ENCODE measurements at places on chromosomes 16 and 17.

DNA sequence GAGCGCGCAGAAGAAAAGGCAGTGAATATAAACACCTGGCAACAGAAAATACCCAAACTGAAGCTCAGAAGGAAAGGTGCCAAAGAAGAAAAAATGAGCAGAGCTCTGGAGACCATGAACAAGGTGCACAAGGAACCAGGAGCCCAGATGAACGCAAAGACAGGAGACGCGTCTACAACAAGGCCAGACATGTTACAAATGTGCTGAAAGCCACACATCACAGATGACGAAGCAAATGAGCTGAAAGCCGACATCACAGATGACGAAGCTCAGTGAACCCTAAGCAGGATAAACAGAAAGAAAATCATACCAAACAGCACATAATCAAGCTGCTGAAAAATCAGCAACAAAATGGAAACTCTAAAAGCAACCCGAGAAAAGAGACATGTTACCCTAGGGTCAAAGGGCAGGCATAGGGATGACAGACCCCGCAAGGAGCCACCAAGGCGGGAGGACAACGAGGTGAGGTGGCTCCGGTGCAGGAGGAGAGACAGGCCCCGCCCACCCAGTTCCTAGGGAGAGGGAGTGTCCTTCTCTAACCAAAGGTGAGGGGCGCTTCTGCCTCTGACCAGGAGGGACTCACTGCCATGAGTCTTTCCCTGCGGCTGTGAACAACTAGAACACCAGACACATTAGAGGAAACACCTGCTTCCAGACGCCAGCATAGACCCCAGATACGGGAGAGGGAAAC is 39.1 kb downstream of the CCDC57 start:
- DNase-seq, result no peak

GRCh38 chr16:27699540-27699939 is 149.6 kb downstream of the KATNIP start:
- DNase-seq, result no peak

DNA sequence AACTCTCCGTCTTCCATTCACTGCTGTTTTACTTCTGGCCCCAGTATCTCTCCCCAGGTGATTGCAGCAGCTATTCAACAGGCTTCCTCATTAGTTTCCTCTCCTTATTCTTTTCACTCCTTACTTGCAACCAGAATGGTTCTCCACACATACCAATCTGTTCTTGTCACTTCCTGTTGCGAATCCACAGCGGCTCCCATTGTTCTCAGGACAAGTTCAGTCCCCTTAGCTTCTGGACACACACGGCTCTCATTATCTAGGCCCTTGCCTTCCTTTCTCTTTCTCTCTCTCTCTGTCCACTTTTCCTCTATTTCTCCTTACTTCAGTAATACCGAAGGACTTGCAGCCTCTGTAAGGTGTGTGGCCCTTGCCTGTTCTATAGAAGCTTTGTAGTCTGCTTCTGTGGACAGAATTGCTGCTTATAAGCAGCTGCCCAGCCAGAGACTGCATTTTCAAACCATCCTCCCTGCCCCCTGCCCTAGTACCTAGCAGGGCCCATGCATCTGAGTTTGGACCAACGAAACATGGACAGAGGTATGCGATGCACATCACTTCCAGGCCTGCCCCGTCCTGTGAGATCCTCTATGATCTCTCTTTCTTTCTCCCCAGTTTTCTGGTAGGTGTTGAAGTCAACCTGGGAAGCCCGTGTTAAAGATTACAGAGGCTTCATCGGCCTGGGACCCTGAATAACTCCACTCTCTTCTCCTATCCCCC is 45.7 kb downstream of the VAT1L start:
- no peak for DNase-seq

DNA sequence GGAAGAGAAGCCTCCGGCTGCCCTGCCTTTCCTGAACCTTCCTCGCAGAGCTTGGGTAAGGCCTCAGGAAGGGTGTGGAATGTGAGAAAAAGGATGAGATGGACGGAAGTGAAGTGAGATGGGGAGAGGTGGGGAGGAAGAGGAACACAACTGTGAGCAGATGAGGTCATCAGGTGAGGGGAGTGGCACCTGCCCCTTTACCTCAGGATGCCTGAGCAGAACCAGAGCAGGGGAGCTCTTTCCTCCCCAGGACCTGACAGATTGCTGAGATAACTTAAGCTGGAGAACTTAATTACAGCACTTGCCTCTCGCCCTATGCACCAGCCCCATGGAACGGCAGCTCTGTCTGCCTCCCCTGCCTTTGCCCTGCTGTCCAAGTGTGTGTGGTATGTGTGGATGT is 29.8 kb downstream of the TMEM132E start:
- no peak for DNase-seq

GRCh38 chr17:77036841-77037381 is 103.9 kb upstream of the SEC14L1 start:
- no peak for DNase-seq
